SHP77 (cell line): ENCODE measurements at places on chromosomes 12 and 14.

- DNase-seq = no peak
These were observed 72.6 kb downstream of the TBX3 start for GRCh38 chr12:114611145-114612018.

- DNase-seq = no peak
These were observed 89.8 kb downstream of the DICER1 start for GRCh38 chr14:95067526-95067925.

DNA sequence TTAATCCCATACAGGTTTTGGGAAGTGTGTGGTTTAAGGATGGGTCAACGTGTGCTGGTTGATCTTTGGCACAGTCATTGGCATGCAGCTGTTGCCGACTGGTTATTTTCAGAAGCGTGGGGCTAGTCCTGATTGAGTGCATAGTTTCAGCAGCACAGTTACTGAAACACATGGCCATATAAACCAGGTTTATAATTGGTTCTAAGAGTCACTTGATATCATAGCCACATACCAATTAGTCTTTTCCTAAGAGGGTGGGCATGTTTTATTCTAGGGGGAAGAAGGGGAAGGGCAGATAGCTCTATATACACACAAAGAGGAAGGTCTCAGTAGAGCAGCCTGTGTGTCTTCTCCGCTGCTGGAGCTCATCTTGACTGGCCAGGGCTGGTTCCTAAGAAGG lies 11.0 kb upstream of the RPS6KL1 start:
- DNase-seq = no peak

DNA sequence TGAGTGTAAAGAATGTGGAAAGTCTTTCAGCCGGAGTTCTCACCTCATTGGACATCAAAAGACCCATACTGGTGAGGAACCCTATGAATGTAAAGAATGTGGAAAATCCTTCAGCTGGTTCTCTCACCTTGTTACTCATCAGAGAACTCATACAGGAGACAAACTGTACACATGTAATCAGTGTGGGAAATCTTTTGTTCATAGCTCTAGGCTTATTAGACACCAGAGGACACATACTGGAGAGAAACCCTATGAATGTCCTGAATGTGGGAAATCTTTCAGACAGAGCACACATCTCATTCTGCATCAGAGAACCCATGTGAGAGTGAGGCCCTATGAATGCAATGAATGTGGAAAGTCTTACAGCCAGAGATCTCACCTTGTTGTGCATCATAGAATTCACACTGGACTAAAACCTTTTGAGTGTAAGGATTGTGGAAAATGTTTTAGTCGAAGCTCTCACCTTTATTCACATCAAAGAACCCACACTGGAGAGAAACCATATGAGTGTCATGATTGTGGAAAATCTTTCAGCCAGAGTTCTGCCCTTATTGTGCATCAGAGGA lies 25.1 kb upstream of the ZNF268 start:
- DNase-seq = no peak

- DNase-seq = no peak
These were observed 2.1 kb upstream of the B4GALNT3 start for GRCh38 chr12:457676-458075.
